ENCODE measurements at places on chromosomes 3 and 15. TPM values are rescaled to one million over a fixed set of nuclear protein-coding genes. Genes with fewer than 3 reads are reported as not detected.

- DNase-seq = no peak
Measured at GRCh38 chr3:149523512-149524299, 49.2 kb downstream of the TM4SF4 start.

DNA sequence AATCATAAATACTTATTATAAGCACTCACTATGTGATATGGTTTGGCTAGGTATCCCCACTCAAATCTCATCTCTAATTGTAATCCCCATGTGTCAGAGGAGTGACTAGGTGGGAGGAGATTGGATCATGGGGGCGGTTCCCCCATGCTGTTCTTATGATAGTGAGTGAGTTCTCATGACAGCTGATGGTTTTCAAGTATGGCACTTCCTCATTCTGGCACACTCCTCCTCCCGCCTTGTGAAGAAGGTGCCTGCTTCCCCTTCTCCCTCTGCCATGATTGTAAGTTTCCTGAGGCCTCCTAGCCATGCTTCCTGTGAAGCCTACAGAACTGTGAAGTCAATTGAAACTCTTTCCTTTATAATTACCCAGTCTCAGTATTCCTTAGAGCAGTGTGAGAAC is 53.3 kb upstream of the CHMP2B start:
- no peak for DNase-seq

DNA sequence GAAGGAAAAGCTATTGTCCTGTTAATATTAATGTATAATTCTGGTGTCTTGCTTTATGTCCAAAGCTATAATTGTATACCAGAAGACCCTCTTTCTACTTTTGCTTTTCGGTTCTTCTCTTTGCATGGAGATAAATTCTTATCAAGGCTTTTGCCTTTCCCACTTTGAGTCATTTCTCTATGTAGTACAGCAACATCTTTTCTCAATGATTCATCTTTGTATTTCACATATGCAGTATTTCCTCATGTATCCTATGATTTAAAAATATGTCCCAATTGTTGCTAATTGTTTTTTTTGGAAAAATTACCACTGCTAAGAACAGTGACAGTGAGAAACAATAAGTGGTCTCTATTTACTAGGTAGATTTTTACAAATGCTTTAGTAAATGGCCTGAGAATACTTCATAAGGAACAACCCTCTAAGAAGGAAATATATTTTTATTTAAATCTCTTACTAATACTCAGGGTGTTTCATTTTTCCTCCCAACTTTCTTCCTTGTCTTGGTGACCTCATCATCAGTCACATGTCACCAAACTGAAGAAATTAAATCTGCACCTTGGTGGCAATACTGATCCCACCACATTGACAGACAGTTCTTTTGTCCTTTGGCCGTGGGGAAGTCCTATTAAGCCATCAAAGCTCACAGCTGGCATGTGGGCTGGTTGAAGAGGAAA is 290.6 kb downstream of the SATB1 start:
- DNase-seq = no peak

- DNase-seq = no peak
Measured at GRCh38 chr3:73813291-73813690, 188.6 kb upstream of the PDZRN3 start.

GRCh38 chr15:66101715-66102395 is 151.7 kb downstream of the MEGF11 start:
- no peak for DNase-seq

DNA sequence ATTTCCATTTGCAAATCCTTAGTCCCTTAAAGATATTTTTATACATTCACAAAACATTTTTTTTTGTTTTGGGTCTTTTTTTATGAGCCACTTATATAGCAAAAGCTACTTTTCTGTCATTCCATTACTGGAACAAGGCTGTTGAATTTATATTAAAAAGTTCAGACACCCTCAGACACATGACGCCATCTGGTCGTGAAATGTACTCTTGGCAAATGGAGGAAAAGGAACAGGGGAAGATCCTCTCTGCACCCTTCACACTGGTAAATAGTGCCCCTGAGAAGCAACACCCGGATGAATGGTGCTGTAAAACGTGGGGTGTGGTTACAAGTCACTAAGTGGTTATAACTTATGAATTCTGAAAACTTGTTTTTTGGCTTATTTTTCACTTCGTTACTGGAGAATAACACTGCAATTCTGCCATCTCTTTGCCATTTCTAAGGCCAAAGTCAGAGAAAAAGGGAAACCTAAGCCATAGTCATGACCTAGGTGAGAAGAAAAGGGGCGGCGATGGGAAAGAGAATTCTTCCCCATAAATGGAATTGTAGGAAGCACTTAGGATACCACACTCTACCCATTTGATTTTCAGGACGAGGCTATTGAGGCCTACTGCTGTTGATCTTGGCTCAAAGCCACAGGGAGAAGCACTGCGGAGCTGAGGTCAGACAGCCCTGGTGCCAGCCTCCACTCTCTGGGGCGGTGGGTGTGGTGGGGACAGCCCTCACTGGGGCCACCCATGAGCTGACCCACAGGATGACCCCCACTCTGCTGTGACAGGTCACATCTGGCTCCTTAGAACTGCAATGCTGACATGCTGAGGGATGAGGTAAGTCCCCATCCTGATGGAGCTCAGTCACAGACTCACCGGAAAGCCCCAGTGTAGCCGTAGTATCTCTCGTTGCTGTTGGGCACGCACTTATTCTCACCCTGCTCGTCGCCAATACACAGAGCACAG is 21.9 kb downstream of the LTF start:
- peak; percentile 28 for DNase-seq

GRCh38 chr15:60005352-60006202 is 1.5 kb downstream of the FOXB1 start:
- DNase-seq = no peak

- DNase-seq = no peak
Measured at GRCh38 chr15:35925275-35926006, 379.5 kb upstream of the DPH6 start.

SH3GL3 gene
- polyA plus RNA-seq = 10.4 TPM

DNA sequence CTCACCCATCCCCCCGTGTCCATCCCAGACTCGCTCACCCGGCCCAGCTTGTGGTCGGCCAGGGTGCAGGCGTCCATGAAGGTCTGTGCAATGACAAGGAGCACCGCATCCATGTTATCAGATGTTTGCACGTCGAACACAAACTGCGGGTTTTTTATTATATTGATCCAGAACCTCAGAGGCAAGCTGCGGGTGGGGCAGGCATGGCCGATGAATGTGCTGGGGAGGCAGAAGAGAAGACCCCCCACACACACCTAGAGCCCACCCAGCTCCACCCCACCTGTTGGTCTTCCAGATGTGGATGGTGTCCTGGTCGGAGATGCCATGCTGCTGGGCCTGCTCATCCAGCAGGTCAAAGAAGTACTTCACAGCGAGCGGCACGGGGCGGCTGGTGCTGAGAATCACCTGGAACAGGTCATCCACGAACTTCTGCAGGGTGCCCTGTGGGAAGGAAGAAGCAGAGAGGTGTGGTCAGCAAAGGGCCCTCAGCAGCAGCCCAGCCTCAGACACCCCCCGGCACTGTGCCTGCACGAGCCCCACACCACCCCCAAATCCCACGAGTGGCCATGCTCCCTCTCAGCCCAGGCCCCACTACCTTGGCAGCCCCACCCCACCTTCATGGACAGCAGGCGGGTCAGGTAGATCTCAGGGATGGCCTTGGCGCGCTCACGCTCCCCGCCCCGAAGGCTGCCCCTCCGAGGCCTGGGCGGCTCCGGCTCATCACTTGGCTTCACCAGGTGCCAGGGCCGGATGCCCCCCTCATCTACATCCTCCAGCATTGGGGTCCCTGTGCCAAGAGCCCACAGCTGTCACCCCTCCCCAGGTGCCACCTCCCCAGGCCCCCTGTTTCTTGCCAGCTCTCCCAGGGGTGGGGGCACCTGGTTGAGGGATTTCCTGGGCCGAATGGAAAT is 20.3 kb downstream of the PLXNB1 start:
- no peak for DNase-seq

DNA sequence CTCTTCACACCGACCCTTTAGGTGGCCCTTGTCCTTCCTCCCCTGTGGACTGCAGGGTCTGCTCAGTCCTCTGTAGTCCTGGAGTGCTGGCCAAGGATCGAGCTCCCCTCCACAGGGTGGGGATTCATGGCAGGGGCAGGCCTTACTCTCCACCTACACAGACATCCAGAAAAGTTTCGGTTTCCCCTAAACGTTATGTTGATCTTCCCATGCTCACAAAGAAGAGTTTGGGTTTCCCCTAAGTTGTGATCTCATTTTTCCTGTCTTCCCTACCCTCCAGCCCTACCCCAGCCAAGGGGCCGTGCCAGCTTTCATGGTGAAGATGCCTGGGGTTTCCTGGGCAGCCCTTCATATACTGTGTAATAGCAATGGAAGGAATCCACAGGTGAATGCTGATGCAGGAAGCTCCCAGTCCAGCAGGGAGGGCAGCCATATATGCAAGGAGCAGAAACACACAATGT is 10.3 kb downstream of the STOML1 start:
- no peak for DNase-seq

DNA sequence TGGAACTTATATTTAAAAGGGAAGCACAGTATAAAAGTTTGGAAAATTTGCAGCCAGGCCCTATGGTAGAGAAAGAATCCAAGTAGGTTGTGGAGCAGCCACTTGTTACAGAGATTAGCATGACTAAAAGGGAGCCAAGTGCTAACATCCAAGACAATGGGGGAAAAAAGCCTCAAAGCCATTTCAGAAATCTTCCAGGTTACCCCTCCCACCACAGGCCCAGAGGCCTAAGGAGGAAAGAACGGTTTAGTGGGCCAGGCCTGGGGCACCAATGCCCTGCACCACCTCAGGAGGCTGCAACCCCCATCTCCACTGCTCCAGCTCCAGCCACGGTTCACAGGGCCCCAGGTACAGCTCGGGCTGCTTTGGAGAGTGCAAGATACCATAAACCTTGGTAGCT is 69.9 kb downstream of the IGF2BP2 start:
- no peak for DNase-seq

DNA sequence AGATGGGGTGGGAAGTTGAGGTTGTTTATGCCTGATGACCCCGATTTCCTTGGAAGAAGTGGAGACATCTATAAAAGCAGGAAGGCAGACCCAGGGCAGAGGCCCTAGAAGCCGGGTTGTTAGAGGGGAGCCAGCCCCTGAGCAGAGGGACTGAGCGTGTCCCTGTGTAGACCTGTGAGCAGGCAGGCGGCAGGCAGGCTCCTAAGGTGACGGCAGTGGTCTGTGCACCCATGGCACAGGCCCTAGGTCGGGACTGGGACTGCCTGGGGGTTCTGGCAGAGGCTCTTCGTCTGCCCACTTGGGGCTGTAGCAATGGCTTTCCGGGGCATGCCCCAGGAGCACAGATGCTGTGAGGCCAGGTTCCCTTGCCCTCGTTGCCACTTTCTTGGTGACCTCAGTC is 9.9 kb downstream of the SEMA4B start:
- no peak for DNase-seq

- no peak for DNase-seq
Measured at GRCh38 chr3:168080499-168081170, 15.1 kb downstream of the GOLIM4 start.

RBMS3 gene
- polyA plus RNA-seq = 14.3 TPM

EBLN2 gene
- polyA plus RNA-seq = 3.2 TPM

DNA sequence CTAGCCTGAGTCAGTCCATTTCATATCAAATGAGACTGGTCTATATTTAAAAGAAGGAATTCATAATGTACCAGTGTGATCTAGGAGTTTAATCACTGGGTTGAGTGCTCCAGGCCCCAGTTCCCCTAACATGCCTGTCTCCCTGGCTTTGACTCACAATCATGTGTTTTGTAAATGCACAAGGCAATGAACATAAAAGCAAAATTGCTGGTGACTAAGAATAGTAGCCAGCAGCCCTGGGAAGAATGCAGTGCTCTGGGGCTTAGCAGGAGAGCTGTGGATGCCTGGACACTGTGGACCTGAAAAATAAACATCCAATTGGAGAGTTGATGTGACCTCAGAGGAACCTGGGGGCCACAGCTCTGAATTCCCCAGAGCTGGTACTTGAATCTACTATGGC is 50.3 kb downstream of the SYNPR start:
- no peak for DNase-seq

DNA sequence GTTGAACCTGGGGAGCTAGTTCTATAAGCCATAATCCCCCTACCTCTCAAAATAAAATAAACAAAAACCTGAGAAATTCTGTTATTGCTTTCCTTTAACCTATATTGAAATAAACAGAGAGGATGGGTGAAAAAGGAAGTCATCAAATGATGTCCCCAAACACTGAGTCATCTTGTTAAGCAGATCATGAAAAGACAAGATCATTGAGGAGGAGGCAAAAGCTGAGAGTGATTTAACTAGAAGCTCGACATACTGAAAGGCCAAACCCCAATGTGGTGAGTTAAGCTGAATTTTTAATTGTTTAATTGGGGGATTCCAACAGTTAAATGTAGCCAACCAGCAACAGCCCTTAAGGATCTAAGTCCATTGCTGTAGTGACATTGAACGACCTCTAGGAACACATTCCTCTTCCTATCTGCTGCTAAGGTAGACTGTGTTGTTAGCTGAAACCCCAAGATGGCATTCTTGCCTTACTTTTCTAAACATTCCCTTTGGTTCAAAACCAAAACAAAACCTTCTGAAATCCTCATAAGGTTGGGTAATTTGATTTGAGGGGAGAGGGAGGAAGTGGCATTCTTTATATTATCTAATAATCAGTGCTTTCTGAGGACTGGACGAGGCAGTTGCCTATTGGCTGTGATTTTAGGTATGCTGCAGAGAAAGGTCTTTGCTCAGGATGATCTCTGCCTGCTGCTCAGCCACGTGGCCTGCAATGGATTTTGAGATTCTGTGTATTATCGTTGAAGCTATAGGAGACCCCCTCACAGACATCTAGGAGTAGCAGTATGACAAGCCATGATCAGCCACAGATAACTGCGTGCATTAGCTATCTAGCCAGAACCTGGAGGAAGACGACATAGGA is 62.7 kb upstream of the BNIP2 start:
- DNase-seq = no peak
